Uterine smooth muscle cell (primary cell): ENCODE measurements at places on chromosomes 1 and 21. TPM values are rescaled to one million over a fixed set of nuclear protein-coding genes. Genes with fewer than 3 reads are reported as not detected.

Gene CD46
- 113 and 120 TPM in 2 replicates for total RNA-seq

Gene SKI
- total RNA-seq: 19.9 and 21.7 TPM in 2 replicates

Gene CNKSR1
- total RNA-seq: 0.22 TPM in 1 of 2 replicates, not detected in the other

Gene LAX1
- under 0.01 TPM in 1 of 2 replicates, not detected in the other for total RNA-seq

Gene OR6K3
- 0.12 TPM in 1 of 2 replicates, not detected in the other for total RNA-seq
